Small intestine (tissue), 16 donors: ENCODE measurements at places on chromosomes 4 and X.

DNA sequence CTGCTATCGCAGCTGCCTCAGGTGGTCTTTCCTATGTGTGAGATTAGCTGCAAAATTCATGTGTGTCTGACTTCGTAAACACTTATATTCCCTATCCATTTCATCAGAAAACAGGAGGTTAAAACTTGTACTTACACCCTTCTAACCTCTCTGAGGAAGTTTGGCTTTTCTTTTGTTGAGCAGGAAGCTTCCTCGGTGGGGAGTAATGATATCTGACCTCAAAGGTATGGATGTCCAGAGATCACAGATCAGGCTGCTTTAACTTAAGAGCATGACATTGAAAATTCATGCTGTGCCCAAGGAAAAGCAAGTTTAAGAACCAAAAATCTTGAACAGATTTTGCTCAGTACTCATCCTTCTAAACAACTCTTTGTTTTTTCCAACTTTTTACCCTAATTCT, 429.1 kb downstream of the STIM2 start:
- no peak for DNase-seq

GRCh38 chr4:6489927-6490326, 17.5 kb upstream of the PPP2R2C start:
- no peak for DNase-seq

DNA sequence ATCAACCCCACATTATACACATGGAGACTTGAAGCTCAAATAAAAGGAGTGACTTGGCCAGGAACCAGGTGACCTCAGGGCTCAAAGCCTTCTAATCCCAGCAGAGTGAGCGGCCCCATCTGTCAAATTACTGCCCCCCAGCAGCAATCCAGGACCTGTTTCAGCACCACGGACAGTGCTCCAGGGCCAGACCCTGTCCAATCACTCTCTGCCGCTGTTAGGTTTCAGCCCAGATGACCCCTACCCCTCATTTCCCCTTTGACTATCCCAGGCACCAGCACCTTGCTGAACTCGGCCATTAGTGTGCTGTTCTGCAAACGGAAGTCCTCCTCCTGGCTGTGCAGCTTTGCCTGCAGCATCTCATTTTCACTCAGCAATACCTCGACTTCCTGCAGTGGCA, 5.1 kb downstream of the GRIPAP1 start:
- DNase-seq, result no peak

- DNase-seq, result no peak
Measured at GRCh38 chr4:135338181-135338580, 1136.6 kb upstream of the PABPC4L start.

GRCh38 chr4:89572224-89572858, 264.6 kb downstream of the SNCA start:
- peak; percentile 87 for DNase-seq

- peak; percentile 51 for DNase-seq
Measured at GRCh38 chrX:40155589-40156469, 58.1 kb upstream of the BCOR start.

DNA sequence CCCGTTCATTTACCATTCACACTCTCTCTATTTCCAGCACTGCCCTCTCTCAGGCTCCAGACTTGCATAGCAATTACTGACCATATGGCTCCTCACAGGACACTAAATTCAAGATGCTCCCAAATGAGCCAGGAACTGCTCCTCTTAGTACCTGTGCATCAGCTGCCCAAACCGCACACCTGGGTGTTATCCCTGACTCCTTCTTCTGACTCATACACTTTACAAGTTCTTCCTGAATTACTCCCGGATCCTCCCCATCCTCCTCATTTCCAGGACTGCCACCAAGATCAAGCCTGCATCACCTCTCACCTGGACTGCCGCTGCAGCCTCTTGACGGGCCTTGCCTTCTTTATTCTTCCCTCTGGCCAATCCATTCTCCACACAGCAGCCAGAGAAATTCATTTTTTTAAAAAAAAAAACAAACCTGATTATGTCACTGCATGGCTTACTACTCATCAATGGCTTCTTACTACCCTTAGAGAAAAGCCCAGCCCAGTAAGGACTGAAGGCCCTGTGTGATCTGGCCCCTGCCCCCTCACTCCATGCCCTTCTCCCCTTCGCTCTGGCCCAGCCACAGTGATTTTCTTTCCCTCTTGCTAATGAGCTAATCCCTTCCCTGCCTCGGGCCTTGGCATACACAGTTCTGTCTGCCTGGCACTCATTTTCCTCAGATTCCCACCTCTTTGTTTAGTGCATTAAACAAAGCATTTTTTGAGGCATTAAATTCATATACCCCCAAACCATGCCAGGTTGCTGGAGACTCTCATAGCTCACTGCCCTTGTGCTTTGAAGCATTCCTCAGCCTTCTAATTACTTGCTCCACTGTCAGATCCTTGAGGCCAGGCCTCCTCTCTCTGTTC, 92.0 kb downstream of the PDGFRA start:
- no peak for DNase-seq

DNA sequence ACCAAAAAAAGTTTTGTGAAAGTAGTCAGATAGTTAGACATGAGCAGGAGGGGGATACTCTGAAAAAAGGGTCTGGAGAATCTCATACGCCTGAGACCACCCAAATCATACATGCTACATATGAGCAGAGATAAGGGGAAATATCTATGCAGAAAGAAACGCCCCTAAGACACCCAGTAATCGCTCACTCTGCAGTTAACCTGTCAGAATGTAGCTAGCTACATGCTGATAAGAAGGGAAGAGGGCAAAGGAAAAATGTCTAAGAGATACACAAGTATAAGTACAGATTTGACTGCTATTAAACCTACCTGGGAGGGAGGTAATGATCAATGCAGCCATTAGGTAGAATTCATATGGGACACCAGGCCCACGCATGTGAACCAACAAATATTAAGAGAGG, 1159.5 kb upstream of the PCDH10 start:
- DNase-seq, result peak; percentile 29

- DNase-seq, result no peak
Measured at GRCh38 chr4:31647786-31648185, 927.6 kb downstream of the PCDH7 start.

- DNase-seq, result no peak
Measured at GRCh38 chr4:177568931-177569330, 126.7 kb upstream of the AGA start.

DNA sequence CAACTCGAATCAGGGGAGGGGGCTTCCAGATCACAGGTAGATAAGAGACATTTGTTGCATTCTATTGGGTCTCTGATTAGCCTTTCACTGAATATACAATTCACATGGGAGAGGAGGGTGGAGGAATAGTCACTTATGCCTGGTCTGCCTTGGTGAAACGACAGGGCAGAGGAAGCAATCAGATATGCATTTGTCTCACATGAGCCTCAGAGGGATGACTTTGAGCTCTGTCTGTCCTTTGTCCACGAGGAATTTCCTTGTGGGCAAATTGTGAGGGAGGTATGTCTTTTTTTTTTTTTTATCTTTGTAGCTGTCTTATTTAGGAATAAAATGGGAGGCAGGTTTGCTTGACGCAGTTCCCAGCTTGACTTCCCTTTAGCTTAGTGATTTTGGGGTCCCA, 28.5 kb upstream of the TMSB4X start:
- no peak for DNase-seq

DNA sequence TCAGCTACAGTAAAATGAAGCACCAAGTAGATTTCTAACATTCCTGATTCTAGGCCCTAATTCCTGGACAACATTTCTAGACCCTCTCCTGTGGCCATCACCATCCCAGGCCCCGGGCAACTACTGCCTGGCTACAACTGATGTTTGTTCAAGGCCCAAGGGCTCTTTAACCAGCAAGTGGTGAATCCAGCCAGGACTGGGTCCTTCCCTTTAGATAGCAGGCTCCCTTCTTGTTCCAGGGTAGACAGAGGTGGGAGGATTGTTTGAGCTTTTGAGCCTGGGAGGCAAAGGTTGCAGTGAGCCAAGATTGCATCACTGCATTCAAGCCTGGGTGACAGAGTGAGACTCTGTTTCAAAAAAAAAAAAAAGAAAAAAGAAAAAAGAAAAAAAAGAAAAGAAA, 12.7 kb upstream of the AADAT start:
- peak; percentile 86 for DNase-seq

DNA sequence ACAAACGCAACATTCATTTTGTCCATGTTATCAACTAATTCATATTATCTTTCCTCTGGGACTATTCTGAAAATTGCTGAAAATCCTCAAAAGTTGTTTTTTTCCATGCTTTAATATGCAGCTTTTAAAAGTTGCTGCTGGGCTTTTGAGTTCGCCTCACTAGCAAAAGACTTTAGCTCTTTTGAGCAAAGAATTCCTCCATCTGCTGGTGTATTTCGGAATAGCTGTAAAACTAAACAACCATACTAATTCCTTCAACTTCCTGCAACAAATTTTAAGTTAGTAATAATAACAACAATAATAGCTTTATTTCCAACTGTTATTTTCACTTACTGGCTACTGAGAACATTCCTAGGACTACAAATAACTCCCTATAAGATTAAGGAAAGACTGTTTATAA, 124.5 kb upstream of the PLAC1 start:
- DNase-seq, result peak; percentile 27

DNA sequence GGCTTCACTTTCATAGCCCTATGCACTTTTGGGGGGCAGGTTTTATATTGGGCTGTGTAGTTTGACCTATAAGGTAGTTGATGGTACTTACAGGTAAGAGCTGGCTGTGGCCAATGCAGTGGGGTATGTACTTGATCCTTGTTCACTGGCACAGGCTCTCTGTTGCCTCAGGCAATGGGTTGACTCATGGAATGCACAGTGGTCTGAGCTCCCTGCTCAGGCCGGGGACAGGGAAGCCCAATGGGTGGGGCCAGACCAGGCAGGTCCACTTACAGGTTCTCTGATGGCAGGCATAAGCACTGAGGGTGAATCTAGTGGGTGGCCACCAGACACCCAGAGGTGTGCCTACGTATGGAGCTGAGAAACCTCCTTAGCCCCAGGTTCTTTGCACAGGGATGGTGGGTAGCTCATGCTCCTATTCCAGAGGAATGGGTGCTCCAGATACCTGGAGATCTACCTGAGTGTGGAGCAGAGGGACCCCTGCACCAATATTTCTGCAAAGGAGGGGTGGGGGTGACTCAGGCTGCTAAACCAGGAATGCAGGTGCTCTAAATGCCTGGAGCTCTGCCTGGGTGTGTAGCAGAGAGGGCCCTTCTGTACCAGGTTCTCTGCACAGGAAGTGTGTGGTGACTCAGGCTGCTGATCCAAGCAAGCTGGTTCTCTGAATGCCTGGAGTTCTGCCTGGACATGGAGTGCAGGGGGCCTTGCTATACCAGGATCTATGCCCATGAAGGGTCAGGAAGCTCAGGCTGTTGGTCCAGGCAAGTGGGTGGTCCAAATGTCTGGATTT, 52.3 kb downstream of the IL1RAPL2 start:
- no peak for DNase-seq

- DNase-seq, result no peak
Measured at GRCh38 chr4:169279108-169279507, 8.4 kb upstream of the SH3RF1 start.

DNA sequence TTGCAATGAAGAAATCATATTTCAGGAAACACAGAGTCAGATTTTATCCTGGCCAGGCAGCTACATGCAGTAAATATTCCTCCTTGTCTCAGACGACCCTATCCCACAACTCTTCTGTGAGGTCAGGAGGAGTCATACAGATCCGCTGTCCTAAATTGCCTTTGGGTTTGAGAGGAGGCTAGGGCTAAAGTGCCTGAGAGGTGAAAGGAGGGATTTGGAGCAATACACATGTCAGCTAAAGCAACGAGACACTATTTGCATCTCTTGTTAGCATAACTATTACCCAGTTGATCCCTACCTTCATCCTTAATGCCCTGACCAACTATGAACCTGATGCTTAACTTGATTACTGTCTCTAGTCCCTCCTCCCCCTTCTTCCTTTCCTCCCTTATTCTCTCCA, 98.6 kb downstream of the TBC1D19 start:
- DNase-seq, result no peak

- no peak for DNase-seq
Measured at GRCh38 chrX:31251336-31251735, 179.5 kb upstream of the FTHL17 start.

DNA sequence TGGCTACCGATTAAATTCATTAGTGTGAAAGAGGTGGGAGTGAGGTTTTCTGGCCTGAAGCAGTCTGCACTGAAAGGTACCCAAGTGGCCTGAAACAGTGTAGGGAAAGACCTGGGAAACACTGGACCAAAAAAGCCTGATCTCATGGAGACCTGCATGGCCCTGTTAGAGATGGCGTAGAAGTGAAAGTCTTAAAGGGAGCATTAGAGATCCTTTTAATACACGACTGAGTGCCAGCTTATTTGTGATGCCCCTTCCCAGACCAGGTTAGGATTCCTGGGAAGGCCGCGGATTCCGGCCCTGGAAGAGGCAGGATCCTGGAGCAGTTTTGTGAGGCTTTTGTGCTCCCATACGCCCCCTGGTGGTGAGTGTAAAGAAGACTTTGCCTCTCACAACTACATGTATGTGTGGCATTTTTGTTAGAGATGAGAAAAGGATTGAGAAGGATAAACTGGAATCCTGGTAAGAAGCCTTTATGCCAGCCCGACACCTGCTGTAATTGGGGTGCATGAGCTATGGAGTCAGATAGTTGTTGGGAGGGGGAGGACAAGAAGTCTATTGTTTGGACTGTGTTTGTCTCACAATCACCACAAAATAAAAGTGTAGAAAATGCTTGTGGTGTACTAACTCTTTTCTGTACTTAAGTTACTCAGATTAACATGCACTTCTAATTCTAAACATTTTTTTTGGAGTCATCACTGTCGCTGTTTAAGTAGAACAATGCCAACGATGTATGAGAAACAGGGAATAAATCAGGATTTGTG, 54.0 kb downstream of the JADE1 start:
- DNase-seq, result peak; percentile 85

DNA sequence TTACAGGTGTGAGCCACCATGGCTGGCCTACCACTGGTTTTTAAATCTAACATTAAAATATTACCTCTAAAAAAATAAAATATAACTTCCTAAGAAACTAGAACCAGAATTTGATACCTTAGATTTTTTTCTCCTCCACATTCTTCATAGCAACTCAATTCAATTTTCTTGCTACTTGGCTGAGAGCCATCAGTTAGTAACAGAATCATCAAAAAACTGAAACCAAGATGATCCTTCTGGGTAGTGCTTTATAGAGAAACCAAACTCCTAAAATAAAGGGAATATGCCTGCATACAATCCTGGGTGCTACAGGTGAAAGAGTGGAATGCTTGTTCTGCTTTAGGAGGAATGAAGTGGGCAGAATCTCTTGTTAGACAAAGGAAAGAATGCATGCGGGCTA, 64.4 kb downstream of the RPS3A start:
- no peak for DNase-seq

DNA sequence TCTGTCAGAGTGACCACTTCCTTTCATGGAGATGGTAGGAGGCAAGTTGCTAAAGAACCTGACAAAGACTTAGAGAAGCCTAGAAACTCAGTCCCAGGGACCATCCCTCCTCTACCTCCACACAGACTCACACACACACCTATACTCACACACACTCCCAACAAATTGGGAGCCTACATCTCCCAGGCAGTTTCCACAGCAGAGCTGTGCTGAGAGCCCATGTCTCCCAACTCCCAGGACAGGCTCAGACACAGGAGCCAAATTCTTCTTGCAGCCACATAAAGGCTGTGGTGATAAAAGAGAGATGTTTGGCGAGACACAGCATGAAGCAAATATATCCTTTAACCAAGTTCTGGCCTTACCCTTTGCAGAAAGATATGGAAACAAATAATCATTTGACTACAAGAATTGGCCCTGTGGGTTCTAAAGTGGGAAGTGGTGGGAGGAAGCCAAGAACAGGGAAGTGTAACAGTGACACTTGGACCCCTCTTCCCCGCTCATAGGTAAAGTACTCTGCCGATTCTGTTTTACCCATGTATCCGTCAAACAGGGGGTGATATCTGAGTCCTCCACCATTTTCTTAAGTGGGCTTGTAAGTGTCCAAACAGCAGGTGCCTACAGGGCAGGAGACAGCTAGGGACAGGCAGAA, 11.0 kb upstream of the IDS start:
- DNase-seq, result no peak
